Progenitor cell of endocrine pancreas (in vitro differentiated cells): ENCODE measurements at places on chromosomes 3 and 15.

DNA sequence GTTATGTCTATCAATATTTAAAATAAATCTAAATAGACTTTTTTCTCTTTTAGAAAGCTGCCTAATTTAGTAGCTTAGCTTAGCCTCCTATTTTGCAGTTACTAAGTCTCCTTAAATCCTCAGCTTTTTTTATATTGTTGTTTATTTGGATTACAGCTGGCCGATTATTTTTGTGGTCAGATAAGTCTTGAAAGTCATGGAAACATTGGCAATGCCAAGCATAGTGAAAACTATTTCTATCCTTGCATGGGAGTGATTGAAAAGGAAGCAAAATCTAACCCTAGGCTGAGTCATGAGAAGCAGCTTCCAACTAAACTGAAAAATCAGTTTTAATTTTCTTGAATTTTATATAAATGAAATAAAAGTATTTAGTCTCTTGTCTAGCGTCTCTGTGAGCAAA lies 1063.0 kb upstream of the GBE1 start:
- DNase-seq = no peak

GRCh38 chr15:68148039-68148438 lies 57.1 kb downstream of the CALML4 start:
- DNase-seq = no peak

GRCh38 chr15:76799760-76800159 lies 105.4 kb downstream of the SCAPER start:
- DNase-seq = no peak

DNA sequence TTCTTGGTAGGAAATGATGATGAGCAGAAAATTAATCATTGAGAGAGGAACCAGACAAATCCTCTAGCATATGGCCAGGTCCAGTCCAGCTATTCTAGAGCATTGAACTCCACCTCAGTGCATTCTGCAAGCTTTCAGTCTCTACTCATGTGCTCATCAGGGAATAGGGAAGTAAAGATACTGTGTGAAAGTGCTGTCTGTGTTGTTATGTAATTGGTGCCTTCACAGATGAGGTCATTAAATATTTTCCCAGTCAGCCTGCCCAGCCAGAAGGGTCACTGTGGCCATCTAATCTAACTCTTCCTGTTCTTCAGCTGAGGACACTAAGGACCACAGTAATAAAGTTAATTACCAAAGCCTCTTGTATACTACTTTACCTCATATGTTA lies 28.2 kb downstream of the C3orf62 start:
- DNase-seq = no peak

GRCh38 chr3:32522682-32523081 lies 20.0 kb upstream of the CMTM6 start:
- DNase-seq = no peak

GRCh38 chr3:153621953-153622352 lies 459.9 kb downstream of the RAP2B start:
- no peak for DNase-seq

DNA sequence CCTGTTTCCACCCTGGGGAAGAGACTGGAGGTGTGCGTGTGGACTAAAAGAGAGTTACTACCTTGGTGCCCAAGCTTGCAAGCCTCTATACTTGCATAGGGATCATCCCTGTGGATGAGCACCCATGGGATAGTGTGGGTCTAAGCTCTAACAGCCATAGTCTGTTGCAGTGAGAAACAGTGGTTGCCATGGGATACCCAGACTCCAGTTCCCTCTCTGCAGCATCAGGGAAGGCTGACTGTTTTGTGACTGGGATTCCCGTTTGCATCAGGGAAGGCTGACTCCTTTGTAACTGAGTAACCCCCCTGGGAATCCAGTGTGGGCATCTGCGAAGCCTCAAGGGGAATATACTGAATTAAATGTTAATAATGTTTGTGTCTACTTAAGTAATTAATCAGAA lies 196.1 kb downstream of the ZNF621 start:
- DNase-seq = no peak

- no peak for DNase-seq
Observed at GRCh38 chr3:142385078-142385477, 62.8 kb downstream of the XRN1 start.

DNA sequence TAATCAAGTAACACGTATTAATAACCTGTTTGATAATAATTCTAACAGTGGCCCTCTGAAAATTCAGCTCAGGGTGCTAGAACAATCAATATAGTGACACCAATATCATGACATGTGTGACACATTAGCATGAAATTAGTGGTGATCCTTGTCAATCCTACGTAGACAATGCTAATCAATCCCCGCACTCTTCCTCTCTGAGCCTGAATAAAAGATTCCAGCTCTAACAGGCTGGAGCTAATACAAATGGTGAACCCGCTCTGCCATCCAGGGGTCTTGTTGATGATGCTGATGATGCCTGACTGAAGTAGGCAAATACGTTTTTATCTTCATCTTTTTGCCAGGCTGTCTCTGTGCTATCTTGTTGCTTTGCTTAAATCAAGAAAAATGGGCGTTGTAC lies 462.5 kb downstream of the MAGI1 start:
- DNase-seq = no peak

DNA sequence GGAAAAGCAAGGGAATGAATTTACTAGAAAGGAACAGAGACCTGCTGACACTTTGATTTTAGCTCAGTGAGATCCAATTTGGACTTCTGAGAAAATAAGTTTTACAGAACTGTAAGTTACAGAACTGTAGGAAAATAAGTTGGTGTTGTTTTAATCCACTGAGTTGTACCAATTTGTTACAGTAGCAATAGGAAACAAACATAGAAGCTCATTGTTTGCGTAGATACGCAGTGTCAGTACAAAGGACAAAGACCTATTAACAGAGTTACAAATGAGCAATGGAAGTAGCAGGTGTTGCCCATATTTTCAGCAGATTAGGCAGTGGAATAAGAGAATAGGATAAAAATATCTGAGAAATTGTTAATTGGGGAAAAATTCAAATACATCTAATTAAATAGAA lies 385.8 kb upstream of the CNTN6 start:
- no peak for DNase-seq

- DNase-seq = no peak
Observed at GRCh38 chr15:99956820-99957641, 223.8 kb upstream of the LYSMD4 start.

- DNase-seq = no peak
Observed at GRCh38 chr15:74252721-74253120, 16.6 kb downstream of the CCDC33 start.

DNA sequence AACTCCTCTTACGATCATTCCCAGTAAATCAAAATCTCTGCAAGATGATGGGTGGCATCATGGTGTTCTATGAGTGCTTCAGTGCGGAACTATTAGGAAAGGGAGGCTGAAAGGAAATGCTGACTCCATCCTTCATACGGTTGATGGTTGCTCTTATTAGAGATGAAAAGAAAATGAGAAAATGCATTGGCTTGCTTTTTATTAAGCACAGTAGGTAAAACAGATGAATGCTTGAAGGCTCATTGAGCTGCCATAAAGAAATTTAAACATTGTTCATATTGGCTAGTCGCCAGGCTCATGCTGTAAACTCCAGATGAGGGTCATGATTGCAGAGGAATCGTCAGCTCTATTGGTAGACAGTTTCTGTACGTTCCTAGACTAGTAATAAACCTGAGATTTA lies 115.8 kb downstream of the EPHA3 start:
- DNase-seq = no peak

DNA sequence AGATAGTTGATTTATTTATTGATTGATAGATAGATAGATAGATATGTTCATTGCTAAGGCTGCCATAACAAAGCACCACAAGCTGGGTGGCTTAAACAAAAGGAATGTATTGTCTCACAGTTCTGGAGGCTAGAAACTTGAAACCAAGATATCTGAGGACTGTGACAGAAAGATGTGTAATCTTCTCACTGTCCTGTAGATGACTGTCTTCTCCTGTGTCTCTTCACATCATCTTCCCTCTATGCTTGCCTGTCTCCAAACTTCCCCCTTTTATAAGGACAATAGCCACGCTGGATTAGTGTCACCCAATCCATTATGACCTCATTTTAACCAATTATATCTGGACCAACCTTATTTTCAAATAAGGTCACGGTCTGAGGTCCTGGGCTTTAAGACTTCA lies 40.9 kb downstream of the GNB4 start:
- DNase-seq = no peak

DNA sequence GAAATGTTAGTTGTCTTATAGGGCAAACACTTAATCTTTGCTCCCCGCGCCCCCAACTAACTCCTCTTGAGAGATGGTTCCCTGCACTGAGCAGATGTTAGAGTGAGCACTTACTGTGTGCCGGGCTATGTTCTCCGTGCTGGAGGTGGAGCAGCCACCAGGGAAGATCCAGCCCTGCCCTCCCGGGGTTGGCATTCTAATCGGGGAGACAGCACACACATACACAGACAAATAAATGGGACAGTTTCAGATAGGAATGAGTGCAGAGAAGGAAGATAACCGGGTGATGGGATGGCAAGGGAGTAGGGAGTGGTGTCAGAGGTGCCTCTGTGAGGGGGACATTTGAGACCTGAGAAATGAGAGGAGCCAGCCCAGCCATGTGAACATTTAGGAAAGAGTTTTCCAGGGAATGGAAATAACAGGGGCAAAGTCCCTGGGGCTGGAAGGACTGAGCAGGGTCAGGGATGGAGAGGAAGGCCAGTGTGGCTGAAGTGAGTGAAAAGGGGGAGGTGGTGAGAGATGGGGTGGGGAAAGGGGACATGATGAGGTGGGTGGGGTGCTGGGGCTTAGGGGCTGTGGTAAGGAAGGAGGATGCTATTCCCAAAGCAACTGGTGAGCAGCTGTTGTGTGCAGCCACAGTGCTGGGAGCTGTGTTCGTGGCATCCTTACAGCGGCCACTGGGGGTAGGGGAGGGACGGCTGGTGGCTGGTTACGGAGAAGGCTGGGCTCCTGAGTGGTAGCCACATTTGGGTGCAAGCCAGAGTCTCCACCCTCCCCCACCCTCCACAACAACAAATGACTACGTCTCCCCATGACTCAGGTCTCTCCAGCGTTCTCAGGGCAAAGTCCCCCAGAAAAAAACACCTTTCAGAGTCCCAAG lies 15.4 kb upstream of the FGD5 start:
- DNase-seq = no peak

DNA sequence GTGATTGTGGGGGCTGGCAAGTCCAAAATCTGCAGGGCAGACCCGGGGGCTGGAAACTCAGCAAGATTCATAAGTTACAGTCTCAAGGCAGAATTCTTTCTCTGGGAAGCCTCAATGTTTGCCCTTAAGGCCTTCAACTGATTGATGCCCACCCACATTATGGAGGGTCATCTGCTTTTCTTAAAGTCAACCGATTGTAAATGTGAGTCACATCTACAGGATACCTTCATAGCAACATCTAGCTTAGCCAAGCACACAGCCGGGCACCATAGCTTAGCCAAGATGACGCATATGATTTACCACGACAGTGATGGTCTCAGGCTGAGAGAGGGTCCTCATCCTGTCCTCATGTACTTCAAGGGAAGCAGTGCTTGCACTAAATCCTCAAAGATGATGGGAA lies 43.5 kb downstream of the IDH2 start:
- no peak for DNase-seq

DNA sequence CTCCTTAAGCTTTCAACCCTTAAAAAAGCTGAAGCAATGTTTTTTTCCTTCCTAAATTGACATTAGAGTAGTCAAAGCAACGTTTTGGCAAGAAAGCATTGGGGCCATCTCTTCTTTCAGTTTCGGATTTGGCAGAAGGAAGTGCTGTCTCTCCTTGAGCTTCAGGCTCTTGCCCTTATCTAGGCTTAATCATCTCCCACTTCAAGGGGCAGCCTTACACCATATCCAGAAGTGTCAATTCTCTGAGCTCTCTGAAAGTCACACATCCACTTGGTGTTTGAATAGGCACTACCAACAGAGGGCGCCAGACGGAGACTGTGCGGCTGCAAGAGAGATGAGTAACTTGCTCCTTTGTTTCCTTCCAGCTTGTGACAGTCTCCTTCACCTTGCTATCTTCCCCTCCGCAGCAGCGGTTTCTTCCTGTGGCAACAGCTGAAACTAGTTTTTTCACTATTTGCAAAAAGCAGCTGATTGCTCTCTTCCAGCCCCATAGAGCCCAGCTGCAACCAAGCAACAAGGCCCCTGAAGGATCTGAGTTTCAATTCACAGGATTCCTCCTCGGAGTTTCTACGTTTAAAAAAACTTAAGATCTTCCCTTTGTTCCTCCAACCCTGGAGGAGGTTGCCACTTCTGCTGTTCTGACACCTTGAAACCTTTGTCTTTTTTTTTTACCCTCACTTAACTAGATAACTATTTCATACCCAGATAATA lies 147.0 kb upstream of the SLCO3A1 start:
- DNase-seq = peak; percentile 45

DNA sequence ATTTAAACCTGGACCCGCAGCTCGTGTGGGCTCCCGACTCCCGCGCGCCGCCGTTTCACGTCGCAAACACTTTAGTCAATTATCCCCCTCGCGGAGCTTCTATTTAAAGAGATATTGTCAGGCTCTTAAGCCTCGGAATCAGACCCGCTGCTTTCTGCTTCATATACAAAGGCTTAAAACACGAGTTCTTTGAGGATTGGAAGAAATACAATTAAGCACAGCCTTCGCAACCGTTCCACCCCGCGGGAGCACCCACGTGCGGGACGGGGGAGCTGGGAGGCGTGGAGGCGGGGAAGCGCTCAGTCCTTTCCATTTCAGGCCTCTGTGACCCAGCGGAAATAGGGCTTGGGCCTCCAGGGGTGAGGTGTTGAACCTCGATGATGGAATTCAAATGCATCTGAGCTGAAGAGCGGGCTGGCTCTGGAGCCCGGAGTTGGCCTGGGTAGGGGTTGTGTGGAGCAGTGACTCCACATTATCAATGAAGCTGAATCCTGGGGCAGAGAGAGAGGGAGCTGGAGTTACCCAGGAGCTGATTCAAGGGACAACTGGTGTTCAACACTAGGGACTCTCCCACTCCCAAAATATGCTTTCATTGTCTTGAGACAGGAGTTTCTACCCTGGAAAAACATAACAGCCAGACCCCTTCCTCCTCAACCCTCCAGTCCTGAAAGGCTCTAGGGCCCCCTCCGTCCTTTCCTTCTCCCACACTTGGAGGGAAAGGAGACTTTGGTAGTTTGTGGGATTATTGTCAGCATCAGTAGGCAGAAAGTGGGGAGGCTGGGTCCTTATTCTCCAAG lies 2.4 kb downstream of the ANKRD63 start:
- no peak for DNase-seq

GRCh38 chr3:139941580-139941979 lies 6.6 kb downstream of the CLSTN2 start:
- DNase-seq = no peak

DNA sequence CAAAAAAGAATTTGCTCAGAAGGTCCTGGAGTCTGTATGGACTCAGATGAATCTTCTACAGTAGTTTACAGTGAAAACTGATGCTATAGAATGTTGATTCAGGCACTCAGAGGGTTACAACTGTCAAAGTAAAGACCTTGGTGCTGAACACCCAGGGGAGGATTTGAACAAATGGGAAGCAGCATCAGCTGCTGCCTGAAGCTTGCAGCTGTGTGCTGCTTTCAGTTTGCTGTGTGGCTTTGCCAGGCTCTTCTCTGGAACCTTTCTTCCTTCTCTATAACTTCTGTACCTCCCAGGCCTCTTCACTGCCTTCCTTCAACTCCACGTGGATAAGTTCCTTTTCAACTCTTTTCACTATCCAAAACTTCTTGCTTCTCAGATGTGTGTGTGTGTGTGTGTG lies 214.2 kb downstream of the GRM7 start:
- DNase-seq = no peak
